ENCODE measurements at places on chromosomes 12 and 14. TPM values are rescaled to one million over a fixed set of nuclear protein-coding genes. Genes with fewer than 3 reads are reported as not detected.

GRCh38 chr12:88638966-88639760, 58.9 kb upstream of the KITLG start:
- DNase-seq: no peak

KLHL33 gene
- polyA plus RNA-seq: 0.50 TPM

LRP1 gene
- polyA plus RNA-seq: 69.2 TPM

- DNase-seq: no peak
Measured at GRCh38 chr12:90682398-90682797, 272.6 kb downstream of the CCER1 start.

ATL1 gene
- 10.7 TPM for polyA plus RNA-seq

SERPINA9 gene
- not detected for polyA plus RNA-seq

GRCh38 chr14:61540931-61541330, 154.4 kb upstream of the HIF1A start:
- DNase-seq: no peak

C14orf132 gene
- polyA plus RNA-seq: 31.1 TPM
